ENCODE measurements at places on chromosomes 11 and 22.

DNA sequence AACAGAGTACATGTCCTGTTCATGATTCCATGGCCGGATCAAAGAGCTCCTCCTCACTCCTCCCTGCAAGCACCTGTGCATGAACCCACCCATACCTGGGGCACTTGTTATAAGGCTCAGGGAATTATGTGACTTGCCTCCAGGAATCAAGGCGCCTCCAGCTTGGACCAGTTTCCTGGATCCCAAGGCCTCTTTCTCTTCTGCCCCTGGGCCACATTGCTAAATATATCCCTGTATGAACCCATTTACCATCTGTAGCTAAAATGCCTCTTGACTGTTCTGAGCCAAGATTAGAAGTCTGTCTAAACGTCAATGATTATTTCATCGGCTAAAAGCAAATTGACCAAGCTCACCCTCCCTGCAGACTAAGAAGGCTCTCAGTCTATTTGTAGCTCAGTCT lies 135.6 kb downstream of the KIRREL3 start:
- DNase-seq = no peak

DNA sequence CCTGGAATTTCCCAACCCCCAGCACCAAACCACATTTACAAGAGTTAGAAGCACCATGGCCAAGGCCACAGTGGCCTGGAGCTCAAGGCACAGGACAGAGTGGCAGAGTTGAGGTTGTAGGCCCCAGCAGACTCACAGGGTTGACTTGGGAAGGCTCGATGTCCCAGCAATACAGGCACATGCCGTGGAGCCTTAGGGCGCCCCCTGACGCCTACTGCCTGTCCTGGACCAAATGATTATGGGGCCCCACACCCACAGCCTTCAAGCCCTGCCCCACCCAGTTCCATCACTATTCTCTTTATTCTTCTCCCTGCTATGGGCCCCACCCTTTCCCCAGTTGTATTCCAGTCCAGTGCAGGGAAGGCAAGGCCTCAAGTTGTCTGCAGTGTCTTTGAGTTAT lies at the start of gene CCDC179:
Gene CCDC179, minus strand, starts transcription at position 234 of the 400 bp plus-strand sequence. Its CDS starts 53 bp downstream, at position 181.
- no peak for DNase-seq

DNA sequence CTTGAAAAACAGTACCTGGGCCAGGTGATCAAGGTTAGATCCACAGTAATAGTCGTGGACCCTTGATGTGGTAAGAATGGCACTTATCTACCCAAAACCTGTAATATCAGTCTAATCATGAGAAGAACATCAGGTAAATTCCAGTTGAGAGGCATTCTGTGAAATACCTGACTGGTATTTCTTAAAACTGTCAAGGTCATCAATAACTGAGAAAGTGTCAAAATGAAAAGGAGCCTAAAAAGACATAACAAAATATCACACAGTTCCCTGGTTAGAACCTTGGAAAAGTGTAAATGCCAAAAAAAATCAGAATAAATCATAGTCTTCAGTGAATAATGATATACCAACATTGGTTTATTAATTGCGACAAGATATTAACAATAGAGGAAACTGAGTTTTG lies 155.4 kb upstream of the CCDC90B start:
- no peak for DNase-seq

GRCh38 chr11:73949246-73949645 lies 1.6 kb upstream of the DNAJB13 start:
- no peak for DNase-seq

DNA sequence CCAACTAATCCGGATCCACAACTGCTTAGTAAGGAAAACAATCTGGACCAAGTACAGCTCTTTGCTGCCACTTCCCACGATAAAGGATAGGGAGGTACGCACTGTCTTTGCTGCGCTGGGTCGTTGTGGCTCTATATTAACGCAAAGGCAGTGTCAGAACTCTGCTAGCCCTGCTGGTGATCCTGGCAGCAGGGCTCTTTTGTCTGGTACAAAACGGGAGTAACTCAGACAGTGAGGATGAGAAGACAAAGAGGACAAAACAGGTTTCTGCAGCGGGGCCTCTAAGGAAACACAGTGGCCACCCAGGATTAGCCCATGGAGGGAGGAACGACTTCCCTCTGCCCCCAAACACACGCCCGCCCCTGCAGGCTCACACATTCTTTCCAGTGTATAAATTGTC lies 26.1 kb downstream of the GAL start:
- no peak for DNase-seq

DNA sequence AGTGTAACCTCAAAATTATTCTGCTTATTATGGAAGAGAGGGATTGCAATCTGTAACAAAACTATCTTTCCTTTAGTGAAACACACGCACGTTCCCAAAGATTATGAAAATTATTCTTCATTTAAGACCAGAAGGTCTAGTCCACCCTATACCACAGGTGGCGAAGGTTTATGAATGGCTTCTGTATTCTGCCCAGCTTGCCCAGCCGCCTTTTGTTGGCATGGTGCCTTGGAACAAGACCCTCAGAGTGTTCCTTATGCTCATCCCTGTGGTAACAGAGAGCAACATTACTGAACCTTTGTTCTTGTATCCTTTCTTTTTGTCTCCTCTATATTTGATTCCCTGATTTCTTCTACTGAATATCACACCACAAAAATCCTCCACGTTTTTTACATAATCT lies 116.4 kb downstream of the FAR1 start:
- no peak for DNase-seq

- DNase-seq = no peak
These were observed 133.6 kb upstream of the SESN3 start for GRCh38 chr11:95364324-95365295.

DNA sequence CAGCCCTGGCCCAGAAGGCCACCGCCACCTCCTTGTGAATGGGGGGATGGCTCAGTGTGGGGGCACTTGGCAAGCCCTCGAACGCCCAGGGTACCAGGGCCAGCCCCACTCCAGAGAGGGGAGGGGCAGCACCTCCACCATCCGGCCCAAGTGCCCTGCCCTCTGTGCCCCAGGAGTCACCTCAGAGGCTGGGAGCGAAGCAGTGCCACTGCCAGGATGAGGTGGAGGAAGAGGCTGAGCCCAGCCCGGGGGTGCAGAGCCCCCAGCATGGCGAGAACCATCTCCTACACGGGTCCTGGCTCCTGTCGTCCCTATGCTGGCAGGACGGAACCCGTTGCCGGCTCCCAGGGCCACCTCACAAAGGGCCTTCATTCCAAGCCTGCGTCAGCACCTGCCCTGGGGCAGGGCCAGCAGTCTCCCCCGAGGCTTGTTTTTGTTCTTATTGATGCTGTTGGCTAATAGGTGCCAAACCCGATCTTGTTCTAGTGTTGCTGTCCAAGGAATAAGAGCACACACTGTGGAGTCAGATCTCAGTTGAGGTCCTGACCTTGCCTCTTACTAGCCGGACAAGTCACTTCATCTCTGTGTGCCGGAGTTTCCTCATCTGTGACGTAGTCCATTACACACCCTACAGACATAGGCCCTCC lies at the start of gene FREY1:
Gene FREY1, minus strand, starts transcription at position 307 of the 647 bp plus-strand sequence. Its CDS starts 26 bp downstream, at position 281.
- no peak for DNase-seq

- DNase-seq = no peak
These were observed 66.6 kb downstream of the CACNG2 start for GRCh38 chr22:36636916-36637315.

DNA sequence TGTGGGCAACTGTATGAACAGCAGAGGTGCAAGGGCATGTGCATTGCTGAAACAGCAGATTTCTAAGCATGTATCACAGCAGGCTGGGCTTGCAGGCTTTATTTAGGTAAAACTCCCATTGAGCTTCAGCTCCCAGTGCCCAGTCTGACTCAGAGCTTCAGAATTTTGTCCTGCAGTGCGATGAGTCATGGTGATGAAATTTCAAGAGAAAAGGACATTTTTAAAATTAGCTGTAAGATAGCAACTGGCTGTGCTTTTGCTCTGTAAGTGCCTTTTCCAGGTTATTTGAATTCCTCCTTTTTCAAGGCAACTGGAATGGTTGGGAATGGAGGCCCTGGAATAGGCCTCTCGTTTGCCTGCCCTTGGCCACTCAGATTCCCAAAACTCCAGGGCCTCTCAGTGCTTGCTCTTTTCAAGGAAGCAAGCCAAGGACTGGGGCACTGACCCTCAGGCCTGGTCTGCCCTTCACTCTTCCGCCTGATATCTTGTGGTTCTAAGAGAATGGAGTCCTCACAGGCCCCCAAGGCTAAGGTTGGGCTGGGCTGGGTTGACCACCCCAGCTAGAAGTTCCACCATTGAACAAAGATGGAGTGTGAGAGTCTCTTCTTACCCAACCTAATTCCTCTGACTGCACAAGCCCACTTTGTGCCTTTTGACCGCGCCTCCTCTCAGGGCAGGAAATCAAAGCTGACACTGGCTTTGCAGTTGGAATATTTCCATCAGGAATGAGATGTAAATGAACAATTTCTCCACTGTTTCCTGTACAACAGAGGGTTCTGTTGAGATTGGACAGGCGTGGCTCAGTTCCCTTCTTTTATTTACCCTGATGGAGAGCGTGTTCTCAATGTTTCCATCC lies 59.5 kb upstream of the PRSS23 start:
- peak; percentile 30 for DNase-seq

DNA sequence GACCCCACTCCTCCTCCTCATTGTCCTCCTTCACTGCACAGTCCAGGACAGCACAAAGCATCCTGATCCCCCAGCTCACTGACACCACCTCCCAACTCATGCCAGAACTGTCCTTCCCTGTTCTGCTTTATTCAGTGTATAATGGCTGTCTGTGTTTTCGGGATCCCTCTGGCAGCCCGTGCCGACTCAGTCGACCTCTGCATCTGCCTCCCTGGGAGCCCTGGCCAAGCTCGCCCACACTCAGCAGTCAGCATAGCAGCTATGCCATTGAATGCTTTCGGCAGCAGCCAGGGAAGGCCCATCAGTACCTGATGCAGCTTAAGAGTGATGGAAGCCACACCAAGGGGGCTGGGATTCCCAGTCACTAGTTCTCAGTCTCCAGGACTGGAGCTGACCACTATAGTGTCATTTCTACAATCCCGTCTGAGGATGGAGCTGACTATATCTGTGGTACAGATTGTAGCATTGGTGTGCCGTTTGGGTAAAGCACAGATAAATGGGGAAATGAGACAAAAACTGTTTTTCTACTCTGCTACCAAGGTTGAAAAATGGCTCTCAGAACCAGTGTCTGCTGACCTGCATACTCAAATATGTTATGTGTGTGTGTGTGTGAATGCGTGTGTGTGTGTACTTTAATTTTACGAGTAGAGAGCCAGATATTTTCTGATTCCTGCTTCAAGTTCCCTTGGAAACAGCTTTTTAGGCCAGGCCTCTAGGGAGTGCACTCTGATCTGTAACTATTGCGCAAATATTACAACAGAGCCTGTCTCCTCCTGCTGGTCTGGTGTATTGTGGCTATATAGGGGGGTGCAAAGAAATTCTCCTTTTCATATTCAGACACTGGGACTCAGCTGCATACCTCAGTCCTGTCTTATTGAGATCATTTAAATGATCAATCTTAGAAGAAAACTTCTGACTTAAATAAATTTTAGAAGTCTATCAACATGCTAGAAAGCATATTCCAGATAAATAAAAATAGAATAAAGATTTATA lies 78.8 kb upstream of the TOP3B start:
- DNase-seq = no peak

- DNase-seq = peak; percentile 79
These were observed 6.2 kb upstream of the UBE4A start for GRCh38 chr11:118353084-118353710.

DNA sequence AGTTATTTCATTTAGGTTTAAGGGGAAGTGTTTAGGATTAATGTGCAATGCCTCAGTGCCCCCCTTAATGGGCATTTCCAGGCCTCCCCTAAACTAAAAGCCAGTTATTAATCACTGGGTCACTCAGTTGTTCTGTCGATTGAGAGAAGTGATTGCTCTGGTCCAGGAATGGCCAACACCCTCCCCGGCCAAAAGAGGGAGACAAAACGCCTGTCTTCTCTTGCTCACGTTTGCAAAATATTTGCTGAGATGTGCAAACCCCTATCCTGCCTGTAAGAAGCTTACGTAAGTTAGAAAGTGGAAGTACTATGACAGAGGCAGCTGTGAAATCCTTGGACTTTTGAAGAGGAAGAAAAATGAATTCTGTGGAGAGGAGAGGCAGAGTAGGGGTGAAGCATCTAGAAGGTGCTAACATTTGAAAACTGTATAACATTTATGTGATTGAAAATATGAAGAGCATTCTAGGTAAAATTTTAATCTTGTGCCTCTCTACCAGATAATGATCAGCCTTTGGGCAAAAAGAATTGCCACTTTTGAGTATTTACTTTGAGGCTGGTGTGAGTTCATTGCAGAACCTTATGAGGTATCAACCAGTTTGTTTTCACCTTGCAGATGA lies 37.7 kb downstream of the NTM start:
- DNase-seq = peak; percentile 20

DNA sequence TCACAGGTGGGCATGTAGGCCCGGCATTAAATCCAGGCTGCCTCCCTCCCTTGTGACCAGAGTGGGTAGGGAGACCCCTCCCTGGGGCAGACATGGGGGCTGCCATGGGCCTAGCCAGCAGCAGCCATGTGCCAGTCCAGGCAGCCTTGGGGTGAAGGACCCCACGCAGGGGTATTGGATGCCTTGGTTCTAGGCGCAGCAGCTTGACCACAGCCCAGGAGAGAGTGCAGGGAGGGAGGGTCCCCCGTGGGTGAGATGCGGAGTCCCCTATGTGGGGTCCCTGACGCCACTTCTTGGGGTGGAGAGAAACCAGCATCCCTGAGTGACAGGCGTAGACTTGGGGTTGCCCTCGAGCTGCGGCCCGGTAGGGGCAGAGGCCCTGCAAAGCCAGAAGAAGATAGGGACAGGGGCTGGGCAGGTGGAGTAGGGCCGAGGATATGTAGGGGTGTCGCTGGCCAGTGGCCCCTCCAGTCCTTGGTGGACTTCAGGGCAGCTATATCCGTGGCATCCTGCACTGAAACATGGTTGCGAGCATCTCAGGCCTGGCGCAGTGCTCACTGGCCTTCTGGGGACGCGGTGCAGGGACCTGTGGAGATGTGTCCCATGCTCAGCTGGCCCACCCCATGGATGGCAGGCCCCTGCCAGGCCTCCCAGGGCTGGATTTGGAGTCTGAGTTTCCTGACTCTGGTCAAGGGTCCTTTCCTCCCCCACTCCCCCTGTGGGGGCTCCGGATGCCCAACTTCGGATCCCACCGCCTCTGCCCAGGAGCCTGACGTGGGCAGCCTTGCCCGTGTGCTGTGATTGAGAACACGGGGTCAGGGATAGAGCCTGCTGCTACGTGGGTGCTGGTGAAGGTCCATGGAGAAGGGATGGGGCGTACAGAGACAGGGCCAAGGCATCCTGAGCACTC lies 1179.8 kb downstream of the BRD1 start:
- DNase-seq = no peak

DNA sequence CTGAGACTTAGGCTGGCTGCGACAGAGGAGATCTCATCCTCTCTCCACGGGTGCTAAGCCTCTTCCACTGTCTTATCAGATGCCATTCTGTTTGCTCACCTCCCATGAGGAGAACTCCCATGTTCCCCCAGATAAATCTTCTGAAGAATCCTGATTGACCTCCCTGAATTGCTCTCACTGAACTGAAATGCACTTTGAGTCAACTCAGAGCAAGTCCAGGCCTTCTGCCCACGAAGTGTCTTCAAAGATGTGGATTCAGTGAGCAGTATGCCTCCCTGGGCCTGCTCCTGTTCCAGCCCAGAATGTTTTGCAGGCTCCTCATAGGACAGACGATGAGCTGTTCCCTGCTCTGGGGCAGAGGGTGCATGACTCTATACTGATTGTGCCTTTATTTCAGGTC lies 17.4 kb downstream of the TUB start:
- DNase-seq = no peak

Data from CD4-positive, alpha-beta T cell treated with Interleukin-4 for 1 hour (primary cell).